ENCODE measurements at places on chromosomes 2 and 18. TPM values are rescaled to one million over a fixed set of nuclear protein-coding genes. Genes with fewer than 3 reads are reported as not detected.

DNA sequence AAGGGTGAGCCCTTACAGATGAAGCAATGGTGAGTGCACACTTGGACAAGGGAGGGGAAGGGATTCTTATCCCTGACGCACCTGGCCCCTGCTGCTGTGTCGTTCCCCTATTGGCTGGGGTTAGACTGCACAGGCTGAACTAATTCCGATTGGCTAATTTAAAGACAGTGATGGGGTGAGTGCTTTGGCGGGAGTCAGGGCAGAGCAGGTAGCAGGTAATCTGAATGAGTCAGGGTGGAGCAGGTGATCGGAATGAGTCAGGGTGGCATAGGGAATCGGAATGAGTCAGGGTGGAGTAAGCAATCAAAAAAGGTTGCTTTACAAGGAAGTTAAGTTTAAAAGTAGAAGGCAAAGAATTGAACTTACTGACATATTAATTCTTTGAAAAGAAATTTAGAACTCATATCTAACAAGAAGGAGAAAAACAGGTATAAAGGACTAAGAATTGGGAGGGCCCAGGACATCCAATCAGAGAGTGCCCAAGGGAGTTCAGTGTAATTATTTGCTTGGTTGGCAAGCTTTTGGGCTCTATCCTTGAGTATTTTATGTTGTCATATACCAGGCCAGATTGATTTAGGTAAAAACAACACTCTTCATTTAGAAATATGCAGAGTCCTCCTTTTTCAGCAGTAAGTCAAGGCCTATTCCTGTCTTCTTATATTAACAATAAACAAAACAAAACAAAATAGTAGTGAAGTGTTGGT, 52.3 kb upstream of the RALBP1 start:
- DNase-seq: peak; percentile 21

DNA sequence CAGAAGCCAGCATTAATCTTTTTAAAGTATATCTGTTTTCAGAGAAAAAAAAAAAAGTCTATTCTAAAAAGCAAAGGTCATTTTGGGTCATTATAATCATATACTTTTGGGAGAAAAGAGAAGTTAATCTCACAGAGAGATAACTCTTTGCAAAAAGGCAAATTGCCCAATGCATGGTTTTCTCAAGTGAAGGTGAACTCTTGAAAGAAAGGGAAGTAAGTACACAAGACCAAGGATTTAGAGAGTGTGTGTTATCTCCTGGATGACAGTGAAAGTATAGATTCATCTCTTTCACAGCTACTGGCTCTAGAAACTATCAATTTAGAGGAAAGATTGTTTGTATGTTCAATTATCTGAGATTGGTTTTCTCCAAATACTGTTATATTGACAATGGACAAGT, 151.4 kb downstream of the CD8B2 start:
- DNase-seq: no peak

GRCh38 chr2:102368461-102369109, 13.0 kb downstream of the IL18R1 start:
- DNase-seq: no peak

- no peak for DNase-seq
These were observed 27.9 kb downstream of the PDIA6 start for GRCh38 chr2:10784719-10785118.

GRCh38 chr2:8977758-8978157, 25.7 kb downstream of the MBOAT2 start:
- no peak for DNase-seq

Gene LIPG
- 3.7 TPM for total RNA-seq

Gene GCG
- total RNA-seq: not detected
